ENCODE measurements at places on chromosomes 2 and 18. TPM values are rescaled to one million over a fixed set of nuclear protein-coding genes. Genes with fewer than 3 reads are reported as not detected.

Gene RAB6C
- total RNA-seq: not detected

Gene CRYBA2
- total RNA-seq: not detected

Gene RASGRP3
- total RNA-seq: 92.1 TPM

Gene NTSR2
- not detected for total RNA-seq

Gene SCRN3
- total RNA-seq: 14.2 TPM

Measured in bladder microvascular endothelial cell (primary cell).